ENCODE measurements at places on chromosomes 3 and 15.

- no peak for DNase-seq
These were observed 306.5 kb downstream of the PLOD2 start for GRCh38 chr3:145854499-145854898.

GRCh38 chr3:13064159-13064868, 8.9 kb downstream of the IQSEC1 start:
- DNase-seq: no peak

DNA sequence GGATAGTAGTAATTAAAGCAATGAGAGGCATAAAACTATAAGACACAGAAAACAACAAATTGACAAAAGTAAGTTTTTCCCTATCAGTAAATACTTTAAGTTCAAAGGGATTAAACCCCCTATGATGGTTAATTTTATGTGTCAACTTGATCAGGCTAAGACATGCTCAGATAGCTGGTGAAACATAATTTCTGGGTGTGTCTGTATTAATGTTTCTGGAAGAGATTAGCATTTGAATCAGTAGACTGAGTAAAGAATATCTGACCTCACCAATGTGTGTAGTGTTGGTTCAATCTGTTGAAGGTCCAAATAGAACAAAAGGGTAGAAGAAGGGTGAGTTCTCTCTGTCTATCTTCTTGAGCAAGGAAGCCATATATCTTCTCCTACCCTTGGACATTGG, 283.3 kb upstream of the GRM7 start:
- DNase-seq: no peak

DNA sequence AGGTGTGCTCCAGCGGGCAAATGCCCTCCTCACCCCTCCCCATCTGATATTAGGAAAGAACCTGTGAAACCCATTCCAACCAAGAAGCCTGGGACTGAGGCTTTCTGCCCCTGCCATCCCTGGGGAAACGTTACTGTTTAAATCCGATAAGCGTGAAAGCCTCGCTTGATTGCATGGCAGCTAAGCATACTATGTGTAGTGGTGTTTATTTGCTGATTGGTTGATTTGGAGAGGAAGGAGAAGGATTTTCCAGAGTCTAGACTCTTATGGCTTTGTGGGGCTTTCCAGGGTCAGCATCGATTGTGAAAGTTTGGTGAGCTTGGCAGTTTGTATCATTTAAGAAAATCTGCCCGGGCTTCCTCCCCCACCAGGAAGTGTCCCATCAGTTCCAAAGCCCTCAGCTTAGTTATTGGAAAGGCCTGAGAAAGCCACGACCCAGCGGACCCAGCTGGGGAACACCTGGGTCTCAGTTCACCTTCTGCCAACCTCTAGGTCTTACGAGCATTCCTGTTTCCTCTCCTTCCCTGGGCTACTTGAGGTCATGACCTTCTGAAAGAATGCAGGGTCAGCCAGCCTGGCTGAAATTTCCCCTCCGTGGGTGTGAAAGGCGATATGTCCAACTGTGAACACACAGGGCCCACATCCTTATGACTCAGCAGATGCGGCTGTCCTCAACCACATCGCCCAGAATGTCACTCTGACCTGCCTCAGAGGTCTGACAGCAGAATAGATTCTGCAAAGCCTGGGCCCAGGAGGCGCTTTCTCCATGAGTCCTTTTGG, 62.8 kb upstream of the HERC1 start:
- no peak for DNase-seq

DNA sequence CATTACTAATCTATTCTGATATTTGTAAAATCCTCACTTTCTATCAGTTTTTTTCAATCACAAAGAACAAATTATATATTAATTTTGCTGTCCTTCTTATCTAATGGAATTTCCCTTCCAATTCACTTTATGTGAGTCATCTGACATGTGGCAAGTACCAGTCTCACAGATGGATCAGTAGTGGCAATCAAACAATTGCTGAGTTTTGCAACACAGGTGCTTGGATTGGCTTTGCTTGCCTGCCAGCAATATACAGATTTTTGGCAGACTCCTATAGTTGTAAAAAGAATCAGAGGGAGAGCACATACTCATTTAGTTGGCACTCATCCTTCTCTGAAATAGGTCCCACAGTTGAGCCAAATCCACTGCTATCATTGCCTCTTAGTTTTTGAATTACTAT, 83.7 kb downstream of the BCHE start:
- DNase-seq: no peak

DNA sequence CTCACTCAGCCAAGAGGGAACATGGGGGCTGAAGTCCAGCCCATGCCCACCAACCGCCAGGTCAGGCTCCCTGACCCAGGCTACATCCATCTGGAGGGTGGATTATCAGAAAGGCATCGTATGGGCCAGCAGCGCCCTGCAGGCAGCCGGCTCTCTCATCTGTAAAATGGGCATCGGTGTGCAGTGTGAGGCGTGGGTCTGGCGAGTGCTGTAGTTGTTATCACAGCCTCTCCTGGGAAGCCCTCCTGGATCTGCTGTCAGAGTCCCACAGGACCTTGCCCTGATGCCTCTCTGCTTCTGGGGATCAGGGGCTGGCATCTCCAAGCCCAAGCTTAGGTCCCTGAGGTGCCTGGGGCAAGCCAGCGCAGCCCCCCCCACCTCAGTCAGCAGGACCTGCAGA, 27.4 kb downstream of the CFAP100 start:
- DNase-seq: no peak

DNA sequence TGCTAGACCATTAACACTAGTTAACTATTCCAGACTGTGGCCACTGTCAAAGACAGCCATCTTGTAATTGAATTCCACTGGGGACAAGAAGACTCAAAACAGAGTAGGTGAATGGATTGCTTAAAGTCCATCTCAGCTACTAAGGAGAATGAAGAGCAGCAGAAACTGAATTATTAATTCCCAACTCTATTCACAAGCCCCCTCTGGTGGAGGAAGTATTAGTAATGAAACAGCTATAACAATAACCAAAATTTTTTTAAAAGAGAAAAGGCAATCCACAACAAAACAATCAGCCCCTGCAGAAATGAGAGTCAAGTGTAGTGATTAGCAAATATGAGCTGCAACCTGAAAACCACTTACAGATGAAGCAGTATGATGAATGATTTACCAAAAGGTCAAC, 302.8 kb downstream of the FHIT start:
- no peak for DNase-seq

DNA sequence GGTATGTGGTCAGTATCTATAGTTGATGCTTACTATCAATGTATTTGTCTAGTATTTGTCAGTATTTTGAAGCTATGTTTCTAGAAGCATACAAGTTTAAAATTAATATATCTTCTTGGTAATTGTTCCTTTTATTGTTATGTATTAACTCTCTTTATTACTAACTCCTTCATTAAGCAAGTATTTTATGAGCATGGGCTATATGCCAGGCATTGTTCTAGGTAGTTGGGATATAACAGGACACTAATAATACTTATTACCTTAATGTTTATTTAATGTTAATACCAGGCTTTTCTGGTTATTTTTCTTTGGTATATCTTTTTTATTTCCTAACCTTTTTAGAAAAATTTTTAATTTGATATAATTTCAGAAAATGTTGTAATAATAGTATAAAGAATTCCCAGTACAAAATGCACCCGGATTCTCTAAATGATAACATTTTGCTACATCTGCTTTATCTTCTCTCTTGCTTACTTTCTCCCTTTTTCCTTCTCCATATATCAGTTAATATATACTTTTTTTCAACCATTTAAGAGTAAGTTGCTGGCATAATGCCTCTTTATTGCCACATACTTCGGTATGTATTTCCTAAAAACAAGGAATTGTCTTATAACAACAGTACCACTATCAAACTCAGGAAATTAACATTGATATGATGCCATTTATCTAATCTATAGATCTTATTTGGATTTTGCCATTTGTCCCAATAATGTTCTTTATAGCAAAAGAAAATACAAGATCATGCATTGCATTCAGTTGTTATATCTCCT, 30.9 kb downstream of the LRRC49 start:
- no peak for DNase-seq

GRCh38 chr3:118080889-118081288, 953.8 kb downstream of the IGSF11 start:
- no peak for DNase-seq

DNA sequence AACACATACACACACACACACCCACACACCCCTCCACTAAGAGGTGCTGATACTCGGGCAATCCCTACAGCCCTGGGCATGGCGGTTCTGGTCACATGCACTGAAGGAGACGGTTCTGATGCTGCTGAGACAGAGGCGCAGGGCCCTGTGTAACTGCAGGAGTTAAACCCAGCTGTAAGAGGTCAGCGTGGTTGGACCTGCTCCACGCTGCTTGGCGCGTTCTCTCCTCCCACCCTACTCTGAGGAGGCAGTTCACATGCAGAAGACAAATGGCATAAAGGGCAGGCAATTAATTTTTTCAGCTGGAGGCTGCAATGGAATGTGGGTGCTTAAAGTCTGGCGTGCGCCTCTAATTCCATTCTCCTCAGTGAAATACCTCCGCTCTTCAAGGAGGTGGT, 35.2 kb downstream of the GRK7 start:
- DNase-seq: no peak

DNA sequence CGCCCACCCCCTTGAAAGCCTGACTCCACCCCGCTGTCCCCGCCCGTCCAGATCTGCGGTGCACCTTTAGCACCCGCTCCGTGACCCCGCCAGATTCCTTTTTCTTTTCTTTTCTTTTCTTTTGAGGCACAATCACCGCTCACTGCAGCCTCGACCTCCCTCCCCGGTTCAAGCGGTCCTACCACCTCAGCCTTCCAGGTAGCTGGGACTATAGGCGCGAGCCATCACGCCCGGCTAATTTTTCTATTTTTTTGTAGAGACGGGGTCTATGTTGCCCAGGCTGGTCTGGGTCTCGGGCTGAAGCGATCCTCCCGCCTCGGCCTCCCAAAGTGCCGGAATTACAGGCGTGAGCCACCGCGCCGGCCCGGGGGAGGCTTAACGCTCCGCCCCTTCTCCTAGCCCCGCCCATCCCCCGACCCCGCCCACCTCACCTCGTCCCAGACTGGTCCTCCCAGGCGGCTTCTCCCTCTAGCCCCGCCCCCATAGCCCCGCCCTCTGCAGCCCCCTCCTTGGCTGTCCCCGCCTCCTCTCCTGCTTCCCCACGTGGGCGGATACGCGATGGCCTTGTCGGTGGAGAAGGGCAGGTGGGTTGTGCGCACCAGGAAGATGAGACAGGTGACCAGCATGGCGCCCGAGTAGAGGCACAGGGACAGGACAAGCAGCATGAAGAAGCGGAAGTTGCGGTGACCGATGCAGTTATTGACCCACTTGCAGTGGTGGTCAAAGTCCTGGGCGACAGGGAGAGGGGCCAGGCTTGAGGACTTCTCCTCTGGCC, 3.2 kb downstream of the ZDHHC19 start:
- peak; percentile 18 for DNase-seq

DNA sequence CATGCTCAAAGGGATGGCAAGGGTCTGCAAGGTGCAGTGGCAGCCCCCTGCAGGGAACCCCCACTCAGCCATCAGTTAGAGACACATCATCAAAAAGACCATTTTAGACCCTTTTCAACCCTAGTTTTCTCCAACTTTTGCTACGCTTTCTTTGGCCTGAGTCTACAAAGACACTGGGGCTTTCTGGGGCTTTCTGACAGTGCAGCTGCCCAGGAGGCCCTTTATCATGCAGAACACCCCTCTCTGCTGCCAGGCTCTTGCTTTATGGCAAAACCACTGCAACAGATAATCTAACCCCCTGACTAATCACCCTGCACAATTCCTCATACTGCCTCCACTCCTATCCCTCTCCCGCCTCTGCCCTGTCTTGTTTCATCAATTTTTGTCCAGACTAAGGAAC, 2.4 kb downstream of the NMNAT3 start:
- DNase-seq: no peak

- DNase-seq: no peak
These were observed at the start of gene PRR23A for GRCh38 chr3:139006051-139006716. Gene PRR23A (minus strand): TSS chr3:139006268. CDS start chr3:139006268, 0 bp downstream.
